ENCODE measurements at places on chromosomes 2 and 18.

DNA sequence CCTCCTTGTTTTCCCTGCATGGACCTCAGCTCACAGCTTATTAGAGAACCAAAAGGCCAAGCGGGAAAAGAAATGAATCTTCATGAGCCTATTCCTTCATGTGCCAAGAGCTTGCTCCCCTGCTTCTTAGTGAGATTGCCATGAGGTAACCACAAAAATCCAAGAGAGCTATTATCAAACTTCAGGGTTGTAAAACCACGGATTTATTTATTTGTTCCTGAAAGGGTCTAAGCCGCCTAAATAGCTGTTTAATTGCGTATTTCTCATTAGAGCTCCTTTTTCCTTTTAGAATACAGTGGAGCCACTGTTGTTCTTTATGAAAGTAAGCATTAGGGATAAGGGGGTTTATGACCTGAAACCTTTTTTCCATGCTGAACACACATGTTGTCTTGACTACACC is 58.0 kb downstream of the SRD5A2 start:
- DNase-seq, result no peak

GRCh38 chr2:20439503-20439902 is 7.4 kb upstream of the RHOB start:
- DNase-seq, result no peak

- no peak for DNase-seq
Measured at GRCh38 chr2:174071321-174071720, 106.1 kb upstream of the SP3 start.

DNA sequence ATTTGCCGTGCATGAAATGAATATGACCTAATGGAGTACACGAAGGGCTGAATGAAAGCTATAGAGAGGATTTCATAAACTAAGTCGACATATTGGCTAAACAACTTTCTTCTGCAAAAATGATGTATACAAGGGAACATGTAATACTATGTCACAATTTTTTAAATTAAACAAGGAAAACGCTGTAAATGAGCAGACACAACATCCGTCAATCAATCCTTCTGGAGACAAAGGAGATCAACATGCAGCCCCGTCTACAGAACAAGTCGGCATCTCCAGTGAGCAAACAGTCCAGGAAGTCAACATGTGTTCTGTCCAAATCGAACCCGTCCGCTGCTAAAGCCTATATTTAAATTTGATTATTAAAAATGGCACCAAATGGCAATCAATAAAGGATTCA is 180.8 kb downstream of the TCF4 start:
- DNase-seq, result no peak

DNA sequence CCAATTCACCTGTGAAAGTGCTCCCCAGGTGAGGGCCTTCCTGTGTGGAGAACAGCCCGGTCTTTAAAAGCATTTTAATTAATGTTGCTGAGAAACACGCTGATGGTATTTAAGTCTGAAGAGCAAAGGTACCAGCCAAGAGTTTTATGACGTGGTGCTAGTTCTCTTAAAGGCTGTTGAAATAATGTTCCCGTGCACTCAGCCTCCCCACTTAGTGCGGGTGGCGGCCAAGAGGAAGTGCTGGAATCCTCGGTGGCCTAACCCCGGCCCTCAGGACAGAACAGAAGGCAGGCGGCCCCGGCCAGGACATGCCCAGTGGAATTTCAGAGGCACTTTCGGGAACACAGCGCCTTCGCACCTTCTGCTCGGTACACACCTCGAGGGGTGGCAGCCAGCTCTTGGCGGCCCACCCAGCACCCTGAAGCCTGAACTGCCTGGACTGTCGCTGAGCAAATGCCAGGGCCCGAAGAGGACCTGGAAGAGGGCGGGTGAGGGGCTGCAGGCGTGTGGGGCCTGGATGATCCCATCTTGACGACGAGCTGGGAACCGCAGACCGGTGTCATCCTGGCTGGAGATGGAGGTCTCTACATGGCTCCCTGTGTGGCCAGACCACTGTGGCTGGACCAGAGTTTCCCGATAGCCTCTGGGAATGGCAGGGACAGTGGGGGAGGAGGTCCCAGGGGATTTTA is 142.9 kb downstream of the ASB1 start:
- no peak for DNase-seq

DNA sequence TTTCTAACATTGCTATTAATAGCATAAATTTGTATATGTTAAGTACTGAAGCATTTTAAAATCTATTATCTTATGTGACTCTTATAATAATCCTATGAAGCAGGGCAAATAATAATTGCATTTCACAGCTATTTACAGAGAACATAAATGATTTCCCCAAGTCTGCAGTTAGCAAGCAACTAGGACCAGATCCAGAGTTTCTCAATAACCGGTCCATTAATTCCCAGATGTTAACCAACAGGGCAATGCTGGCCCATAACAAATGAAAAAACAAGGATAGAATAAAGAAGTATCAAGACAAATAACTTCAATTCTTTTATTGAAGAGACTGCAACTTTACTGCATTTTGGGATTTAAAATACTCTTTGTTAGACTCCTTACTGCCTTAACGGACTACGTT is 91.7 kb upstream of the SPTBN1 start:
- no peak for DNase-seq

DNA sequence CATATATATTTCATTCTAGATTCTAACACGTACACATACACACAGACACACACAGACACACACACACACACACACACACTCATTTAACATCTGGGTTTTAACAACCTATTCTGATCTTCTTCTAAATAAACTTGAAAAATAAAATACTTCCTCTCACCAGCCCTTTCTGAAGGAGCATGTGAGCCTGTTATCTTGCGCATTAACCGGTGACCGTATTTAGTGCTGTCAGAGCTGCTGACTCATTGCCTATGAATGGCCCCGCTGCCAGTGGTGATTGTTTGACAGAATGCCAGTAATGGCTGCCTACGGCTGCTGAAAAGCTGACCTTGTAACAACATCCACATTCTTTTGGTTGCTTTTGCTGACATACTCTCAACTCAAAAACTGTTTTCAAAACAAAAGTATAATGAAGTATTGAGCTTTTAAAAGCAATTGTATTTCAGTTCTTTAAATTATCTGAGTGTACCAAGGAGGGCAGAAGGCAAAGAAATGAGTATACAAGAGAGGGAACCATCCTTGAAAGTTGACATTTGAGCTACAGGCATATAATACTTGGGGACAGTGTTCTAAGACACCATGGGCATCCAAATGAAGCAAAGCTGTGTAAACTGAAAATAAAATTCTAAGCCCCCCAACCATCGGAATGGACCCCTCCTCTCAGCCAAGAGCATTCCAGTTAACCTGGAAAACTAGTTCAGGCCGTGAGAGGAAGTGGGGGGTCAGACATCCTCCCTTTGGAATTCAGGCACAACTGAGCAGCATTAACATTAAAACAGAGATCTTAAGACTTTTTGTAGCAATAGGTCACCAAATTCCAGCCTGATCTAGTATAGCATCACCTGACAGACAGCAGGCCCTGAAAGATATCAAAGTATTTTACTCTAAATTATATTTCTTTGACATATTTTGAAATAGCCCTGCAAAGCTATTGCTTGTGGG is 50.2 kb upstream of the DTNA start:
- no peak for DNase-seq

- no peak for DNase-seq
Measured at GRCh38 chr2:97742381-97742847, 29.0 kb downstream of the ZAP70 start.

DNA sequence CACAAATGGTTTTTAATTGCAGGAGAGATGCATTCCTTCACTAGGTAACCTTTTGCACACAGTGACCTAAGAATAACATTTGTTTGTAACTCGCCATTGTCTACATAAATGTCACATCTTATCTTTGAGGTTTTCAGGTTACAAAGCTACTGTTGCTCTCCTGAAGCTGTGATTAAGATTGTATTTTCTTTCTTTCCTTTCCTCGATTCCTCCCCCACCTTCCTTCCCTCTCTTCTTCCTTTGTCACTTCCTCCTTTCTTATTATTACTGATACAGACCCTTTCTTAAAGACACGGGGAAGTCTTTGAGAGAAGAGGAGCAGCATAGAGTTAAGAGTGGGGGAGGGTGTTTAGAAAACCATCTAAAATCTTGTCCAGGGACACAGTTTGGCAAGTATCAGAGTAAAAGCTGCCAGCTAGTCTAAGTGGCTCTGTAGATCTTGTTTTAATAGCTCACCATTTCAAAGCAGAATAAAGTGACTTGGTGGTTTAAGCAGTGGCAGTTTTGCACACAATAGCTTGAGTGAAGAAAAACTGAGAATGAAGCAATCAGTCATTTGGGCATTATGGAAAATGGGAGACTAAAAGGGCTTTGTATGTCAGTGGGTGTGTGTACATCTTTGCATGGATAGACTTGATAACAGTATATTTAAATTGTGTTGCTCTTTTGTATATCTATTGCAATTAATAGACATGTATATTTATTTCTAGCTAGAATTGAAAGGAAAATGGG is 10.9 kb downstream of the CERS6 start:
- DNase-seq, result no peak

GRCh38 chr2:60880643-60881046 is 729 bp upstream of the REL start:
- no peak for DNase-seq

GRCh38 chr2:165901620-165902298 is 51.8 kb downstream of the TTC21B start:
- no peak for DNase-seq

DNA sequence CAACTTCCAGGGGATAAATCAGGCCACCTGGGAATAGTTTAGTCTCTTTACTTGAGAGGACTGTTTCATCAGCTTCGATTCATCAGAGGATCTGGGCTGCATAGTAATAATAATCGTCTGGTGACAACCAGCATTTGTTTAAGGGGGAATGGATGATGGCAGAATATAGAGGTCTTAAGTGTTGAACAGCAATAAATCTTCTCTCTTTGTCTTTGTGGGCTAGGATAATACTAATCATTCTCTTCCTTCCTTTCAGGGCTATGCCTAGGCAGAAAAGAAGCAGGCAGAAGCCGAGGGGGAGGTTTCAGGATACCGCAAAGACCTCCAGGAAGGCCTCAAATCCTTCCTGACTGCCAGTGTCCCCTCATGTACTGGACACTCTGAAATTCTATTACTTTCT is 150.4 kb upstream of the GAREM1 start:
- DNase-seq, result no peak

GRCh38 chr2:178306352-178307073 is 112.2 kb downstream of the OSBPL6 start:
- no peak for DNase-seq

- no peak for DNase-seq
Measured at GRCh38 chr2:165348441-165348840, 109.2 kb downstream of the SCN2A start.

DNA sequence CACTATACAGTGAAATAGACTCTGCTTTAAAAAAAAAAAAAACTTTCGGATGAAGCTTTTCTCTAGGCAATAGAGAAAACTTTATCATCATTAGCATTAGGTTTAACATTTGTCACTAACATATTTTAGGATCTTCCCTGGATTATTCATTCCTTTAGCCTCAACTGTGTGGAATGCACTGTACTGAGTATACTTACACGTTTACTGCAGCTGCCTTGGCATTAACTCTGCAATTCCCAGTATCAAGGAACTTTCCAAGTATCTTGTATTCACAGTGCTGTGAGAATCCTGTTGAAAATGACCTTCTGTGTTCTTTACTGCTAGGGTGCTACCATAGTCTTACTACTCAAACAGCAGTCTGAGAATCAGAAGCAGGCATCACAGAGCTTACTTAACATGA is 328.2 kb upstream of the COL3A1 start:
- DNase-seq, result no peak

DNA sequence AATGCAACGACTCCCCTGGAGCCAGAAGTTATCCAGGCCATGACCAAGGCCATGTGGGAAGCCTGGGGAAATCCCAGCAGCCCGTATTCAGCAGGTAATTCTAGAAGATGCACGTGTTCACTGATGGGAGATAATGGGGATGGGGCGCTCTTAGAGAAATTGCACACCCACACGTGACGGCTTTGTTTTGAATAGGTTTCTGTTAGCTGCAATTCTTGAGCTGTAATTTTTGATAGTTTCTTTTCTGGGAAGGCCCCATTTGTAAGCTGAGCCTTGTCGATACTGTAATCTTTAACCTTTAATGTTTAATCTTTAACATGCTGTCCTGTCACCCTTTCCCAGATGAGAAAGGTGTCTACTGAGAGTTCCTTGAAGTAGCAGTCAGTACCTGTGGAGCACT is 3.6 kb downstream of the SCLY start:
- DNase-seq, result no peak

- DNase-seq, result no peak
Measured at GRCh38 chr2:49465157-49465831, 311.0 kb upstream of the FSHR start.

DNA sequence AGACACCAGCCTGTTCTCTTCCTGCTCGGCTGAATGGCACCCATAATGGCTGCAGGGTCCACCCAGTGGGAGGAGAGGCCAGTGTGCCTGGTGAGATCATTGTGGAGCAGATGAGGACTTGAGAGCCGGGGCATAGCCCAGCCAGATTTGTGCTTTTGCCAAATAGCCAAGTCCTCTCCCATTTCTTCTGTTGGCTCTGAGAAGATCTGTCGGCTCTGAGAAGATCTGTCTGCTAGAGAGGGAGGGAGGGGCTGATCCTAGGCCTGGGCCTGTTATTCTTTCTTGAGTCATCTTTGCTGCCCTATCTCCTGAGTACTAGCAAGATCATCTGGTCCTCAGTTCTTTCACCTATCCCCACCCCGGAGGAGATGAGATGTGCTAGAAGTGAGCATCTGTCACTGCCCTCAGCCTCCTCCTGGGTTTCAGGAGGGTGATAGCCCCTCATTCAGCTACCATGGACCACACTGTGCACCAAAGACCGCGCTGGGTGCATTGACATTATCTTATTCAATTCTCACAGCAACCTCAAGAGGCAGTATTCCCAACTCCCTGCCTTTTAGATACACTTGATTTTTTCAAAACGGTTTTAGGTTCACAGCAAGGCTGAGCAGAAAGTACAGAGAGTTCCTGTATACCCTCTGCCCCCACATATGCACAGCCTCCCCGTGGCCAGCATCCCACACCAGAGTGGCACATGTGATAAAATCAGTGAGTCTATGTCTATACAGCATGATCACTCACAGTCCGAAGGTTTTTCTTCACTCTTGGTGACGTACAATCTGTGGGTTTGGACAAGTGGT is 98.6 kb downstream of the CAPN13 start:
- DNase-seq, result no peak

DNA sequence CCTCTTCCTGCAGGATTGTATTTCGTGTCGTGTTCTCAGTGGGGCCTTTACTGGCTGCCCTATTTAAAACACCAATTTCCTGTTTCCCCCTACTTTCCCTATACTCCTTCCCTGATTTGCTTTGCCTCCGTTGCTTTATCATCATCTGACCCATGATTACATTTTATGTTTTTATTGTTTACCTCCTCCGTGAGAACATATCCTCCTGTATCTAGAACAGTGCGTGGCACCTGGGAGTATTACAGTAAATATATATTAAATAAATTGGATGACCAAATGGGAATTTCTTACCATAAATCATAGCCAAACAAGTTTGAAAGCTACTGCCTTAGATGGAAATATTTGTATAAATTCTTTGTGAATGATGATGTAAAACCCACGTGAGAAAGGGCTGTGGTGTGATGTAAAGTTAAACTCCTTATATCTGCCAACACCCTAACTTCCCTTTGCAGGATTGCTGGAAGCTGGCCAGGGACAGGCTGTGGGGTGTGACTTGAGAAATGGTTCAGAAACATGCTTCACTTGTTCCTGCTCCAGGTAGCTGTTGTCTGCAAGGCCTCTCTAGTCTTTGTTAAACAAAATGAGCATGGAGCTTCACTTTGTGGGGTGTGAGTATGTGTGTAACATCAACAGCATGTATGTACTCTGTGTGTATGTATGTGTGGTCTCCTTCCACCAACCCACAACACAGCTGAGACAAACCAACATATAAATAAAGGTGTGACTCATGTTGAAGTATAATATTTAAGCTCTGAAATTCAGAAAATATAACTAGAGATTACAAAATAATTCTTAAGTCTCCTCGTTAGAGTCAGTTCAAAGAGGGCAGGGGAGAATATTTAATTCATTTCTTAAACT is 40.3 kb downstream of the LHCGR start:
- no peak for DNase-seq
